ENCODE measurements at places on chromosomes 3 and 15.

DNA sequence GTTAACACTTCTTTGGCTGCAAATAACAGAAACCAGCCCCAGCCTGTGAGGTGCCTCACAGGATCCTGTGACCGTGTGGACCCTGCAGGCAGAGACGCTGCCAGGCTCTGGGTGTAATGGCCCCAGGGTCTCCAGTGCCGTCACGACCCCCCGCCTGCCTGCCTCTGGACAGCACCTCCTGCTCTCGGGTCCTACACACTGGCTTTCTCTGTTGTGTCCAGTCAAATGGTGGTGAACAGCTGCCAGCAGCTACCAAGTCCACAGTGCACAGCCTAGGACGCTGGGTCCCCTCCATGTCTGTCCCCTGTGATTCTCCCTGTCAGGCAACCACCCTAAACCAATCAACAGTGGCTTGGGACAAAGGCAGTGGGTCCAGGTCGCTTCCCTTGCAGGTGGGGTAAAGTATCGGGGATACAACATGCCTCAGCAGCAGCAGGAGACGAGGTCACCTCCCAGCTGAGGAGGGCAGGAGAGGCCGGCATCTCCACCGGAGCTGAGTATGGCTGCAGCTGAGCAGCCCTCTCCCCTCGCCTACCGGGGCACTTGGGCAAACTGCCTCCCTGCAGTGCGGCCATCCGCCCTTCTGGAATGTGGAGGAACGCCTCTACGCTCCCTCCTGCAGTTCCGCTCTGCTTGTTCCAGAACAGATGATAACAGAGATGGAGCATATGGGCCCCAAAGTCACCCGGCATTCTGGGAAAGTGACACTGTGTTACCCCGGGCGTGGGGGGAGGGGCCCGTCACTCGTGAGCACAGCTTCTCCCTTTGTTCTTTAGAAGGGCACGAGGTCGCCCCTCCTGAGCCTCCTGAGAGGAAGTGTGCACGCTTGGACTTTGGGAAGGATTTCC is 21.1 kb upstream of the SKOR1 start:
- no peak for DNase-seq

- DNase-seq, result no peak
These were observed 839.8 kb upstream of the ALCAM start for GRCh38 chr3:104526901-104527401.

- no peak for DNase-seq
These were observed 232.7 kb downstream of the MECOM start for GRCh38 chr3:169430707-169431404.

DNA sequence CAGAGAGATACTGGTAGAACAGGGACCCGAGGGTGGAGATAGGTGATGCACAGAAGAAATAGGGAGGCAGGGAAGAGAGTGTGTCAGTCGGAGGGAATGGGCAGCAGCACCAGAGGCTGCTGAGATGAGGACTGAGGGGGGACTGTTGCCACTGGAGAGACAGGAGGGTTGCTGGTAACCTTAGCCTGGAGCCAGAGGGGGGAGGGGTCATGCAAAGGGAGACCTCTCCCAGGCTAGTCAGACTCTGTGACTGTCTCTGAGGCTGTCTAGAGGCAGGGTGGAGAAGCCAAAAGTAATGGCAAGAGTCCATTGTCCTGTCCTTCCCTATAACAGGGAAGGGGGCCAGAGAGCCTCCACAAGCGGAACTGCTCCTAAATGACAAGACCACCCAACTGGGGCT is 2.1 kb upstream of the DLEC1 start:
- no peak for DNase-seq

GRCh38 chr3:45592830-45593707 is 1.5 kb upstream of the LIMD1 start:
- peak; percentile 94 for DNase-seq

- DNase-seq, result no peak
These were observed 2.9 kb upstream of the TFG start for GRCh38 chr3:100706365-100706764.

DNA sequence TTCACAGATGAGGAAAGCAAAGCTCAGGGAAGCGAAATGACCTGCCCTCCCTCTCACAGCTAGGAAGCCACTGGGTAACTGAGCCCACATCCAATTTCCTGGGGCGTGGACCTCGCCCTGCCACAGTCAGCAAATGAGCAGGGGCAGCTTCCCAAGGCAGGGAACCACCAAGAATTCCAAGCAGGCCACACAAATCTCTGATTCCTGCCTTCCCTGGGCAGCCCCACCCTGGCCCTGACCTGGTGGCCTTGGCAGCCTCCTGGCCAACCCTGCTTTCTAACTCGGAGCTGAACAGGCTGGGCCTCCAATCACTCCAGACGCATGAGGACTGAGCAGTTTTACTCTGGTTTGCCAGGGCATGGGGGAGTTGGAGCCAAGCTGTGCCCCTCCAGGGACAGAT is 203.7 kb upstream of the TLE3 start:
- no peak for DNase-seq

- DNase-seq, result peak; percentile 32
These were observed 17.9 kb upstream of the NIT2 start for GRCh38 chr3:100316641-100317069.

DNA sequence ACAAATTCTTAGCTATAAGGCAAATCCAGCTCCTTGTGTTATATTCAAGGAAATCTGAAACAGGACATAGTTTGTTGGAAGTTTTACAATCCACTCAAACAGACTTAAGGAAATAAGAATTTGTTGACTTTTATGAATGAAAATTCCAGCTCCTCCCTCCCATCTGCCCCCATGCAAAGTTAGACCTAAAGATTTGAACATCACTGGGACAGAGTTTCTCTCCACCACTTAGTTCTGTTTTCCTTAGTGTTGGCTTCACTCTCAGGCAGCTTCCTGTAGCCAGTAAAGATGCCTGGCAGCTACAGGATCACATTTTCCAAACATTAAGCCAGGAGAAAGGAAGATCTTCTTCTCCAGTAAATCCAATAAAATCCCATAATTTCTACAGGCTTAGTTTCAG is 265.0 kb downstream of the TAFA4 start:
- no peak for DNase-seq

DNA sequence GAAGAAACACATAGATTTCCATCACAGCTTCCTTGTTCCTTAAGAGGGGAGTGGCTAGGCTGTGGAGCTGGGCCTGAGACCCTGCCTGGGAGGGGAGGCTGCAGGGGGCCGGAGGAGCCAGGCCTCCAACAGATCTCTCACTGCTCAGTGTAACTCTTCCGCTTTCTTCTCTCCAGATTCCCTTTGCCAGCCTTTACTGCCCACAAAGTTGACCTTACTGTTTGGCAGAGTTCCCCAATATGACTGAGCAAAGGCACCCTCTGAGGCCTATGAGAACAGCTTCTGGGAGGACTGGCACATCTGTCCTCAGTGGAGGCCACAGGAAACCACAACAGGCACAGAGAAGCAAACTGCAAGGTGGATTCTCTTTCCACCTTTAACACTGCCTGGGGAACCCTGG is 38.1 kb downstream of the SLCO2A1 start:
- DNase-seq, result no peak

- no peak for DNase-seq
These were observed 7.8 kb downstream of the XPC start for GRCh38 chr3:14170531-14171159.

- no peak for DNase-seq
These were observed 10.7 kb upstream of the CHSY1 start for GRCh38 chr15:101262551-101262950.

DNA sequence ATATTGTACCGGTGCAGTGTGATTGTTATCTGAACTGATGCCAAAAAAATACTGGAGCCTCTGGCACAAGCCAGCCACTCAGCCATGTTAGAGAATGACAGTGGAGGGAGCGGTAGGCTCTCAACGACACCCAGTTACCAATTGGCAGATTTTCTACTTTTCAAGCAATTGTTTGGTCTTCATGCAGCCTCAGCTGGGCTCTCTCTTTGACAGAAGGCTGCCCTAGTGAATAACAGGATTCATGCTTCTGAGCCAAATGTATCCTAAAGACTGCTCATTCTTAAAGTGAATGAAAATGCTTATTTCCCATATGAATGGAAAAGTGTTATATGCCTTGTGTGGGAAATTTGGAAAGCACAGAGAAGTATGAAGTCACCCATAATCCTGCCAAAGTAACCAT is 261.2 kb upstream of the TRIM42 start:
- no peak for DNase-seq

DNA sequence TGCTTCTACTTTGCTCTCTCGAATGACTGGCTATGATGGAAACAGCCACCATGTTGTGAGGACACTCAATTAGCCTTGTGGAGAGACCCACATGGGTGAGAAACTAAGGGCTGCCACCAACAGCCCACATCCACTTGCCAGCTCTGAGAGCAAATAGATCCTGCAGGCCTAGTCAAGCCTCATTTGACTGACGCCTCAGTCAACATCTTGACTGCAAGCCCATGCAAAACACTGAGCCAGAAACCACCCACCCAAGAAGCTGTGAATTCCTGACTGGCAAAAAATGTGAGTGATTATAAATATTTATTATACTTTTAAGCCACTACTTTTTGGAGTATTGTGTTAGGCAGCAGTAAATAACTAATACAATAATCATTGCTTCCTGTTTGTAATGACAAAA is 58.4 kb downstream of the NOX5 start:
- DNase-seq, result no peak

- peak; percentile 23 for DNase-seq
These were observed 106.4 kb downstream of the FBLN2 start for GRCh38 chr3:13655061-13655913.

DNA sequence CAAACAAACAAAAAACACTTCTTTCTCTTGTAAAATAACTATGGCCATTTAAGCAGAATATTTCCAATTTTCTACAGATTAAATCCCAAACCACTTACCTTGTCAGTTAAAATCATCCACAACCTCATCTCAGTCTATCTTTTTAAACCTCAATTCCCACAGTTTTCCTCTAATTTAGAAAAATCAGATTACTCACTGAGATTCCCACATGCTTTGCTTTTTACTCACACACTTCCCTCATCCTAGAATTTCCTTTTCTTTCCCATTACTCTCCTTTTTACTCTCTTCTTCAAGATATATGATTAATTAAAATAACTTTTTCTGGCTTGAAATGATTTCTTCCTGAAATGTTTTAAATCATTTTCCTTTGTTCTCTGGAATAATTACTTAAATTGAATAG is 790.7 kb downstream of the ROBO1 start:
- no peak for DNase-seq

- DNase-seq, result no peak
These were observed 123.6 kb upstream of the GALNT15 start for GRCh38 chr3:16050641-16051467.

DNA sequence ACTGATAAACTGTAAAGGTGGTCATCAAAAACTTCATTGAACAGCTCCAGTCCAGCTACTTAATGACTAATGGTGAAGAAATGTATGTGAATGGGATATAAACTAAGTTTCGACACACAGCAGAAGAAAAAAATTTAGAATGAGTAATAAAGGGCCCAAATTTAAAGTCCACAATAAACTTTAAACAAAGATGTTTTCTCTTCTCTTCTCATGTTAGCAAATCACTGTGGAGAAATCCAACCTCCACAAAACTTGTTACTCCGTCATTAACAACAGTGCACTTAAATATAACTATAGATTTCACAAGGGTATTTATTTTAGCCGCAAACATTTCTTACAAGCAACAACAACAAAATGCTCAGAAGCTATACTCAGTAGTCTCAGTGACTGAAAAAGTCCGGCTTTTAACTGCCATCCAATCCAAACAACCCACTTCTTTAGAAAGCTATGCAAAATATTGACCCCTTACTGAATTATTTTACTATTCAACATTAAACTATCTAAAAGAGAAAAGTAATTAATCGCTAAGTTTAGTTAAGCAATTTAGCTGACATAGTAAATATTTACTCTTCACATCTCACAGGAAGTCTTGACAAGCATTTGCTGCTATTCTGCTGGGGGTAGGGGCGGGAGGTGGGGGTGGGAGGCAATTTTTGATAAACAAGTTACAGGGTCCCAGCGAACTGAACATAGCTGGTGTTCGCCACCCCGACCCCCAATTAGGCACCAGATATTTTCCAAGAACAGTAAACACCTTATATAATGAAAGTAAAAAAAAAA is 2.4 kb downstream of the IGF2BP2 start:
- DNase-seq, result no peak

GRCh38 chr15:46242935-46243334 is 608.1 kb downstream of the SQOR start:
- DNase-seq, result no peak

DNA sequence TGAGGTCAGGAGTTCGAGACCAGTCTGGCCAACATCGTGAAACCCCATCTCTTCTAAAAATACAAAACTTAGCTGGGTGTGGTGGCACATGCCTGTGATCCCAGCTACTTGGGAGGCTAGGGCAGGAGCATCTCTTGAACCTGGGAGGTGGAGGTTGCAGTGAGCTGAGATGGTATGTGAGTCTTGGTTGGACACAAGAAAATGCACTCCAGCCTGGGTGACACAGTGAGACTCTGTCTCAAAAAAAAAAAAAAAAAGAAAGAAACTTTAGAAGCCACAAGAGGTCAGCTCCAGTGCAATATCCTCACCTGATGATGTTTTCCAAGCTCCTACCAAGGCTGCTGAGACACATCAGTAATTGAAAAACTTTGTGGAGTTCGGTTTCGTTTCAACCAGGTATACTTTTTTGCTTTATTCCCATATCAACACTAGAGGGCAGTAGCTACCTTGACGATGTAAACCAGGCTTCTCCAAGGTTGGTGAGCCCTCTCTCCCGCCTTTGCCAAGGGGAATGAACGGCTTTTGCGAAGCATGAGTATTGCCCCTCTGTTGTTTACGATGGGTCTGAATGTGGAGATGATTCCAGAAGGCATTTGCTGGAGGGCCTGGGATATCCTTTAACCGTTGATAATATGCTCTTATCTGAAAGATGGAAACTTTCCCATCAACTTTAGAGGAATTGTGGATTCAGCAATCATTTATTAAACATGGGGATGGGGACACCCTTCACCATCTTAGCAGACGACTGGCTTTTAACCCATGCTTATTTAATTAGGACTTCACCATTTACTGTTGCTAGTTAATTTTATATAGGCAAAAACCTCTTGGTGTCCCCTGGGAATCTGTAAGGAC is 202.8 kb downstream of the SV2B start:
- DNase-seq, result peak; percentile 38

DNA sequence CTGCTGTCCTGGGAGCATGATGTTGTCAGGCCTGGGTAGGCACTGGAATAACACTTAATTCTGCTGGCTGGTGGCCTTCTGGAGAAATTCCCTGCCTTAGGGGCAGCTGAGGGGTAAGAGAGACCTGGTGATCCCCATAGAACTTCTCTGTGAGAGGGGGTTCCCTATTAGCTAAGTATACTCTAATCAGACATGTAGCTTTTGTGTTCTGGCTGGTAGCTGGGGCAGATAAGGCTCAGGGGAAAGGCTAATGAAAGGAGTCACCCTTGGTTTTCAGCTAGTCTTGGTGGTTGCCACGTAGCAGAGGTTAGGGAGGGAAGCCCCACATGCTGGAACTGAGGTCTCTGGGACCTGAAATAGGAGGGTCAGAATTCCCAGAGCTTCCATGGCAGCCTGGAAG is 952 bp upstream of the HDDC3 start:
- no peak for DNase-seq

GRCh38 chr15:66105286-66106265 is 148.0 kb downstream of the MEGF11 start:
- DNase-seq, result no peak

- no peak for DNase-seq
These were observed 40.2 kb downstream of the SLC9A9 start for GRCh38 chr3:143808030-143808429.

GRCh38 chr15:64774037-64774628 is 1.3 kb downstream of the RBPMS2 start:
- DNase-seq, result no peak
